ENCODE measurements at places on chromosomes 16 and 17.

DNA sequence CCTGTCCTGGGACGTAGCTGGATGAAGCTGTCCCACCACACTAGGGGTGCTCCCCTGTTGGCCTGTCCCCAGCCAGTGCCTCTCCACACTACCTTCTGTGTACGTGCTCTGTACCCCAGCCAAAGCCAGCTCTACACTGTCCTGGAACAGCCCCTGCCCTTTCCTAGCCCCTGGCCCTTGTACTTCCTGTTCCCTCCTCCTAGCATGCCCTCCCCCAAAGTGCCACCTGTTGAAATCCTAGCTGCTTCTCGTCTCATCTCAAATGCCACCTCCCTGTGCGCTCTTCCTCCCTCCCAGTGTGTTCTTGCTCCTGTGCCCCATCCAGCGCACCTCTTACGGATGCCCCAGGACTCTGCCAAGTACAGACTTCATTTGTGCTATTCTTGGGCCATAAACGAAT lies 33.5 kb downstream of the IRX3 start:
- DNase-seq: no peak

GRCh38 chr17:7312432-7313087 lies 2.6 kb downstream of the GPS2 start:
- DNase-seq: no peak

DNA sequence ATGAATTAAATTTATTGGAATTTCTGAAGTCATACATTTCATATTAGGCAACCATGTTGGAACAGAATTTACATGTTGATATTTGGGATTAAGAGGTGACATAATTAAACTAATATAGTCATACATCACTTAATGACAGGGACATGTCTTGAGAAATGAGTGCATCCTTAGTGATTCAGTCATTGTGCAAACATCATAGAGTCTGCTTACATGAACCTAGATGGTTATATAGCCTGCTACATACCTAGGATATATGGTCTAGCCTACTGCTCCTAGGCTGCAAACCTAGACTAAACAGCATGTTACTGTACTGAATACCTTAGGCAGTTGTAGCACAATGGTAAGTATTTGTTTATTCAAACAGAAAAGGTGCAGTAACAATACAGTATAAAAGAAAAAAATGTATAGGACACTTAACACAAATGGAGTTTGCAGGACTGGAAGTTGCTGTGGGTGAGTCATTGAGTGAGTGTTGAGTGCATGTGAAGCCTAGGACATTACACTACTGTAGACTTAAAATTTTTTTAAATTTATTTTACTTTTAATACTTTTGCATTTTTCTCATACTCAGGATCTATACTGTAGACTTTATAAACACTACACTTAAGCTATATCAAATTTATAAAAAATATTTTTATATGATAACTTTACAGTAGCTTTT lies 85.6 kb downstream of the OMG start:
- no peak for DNase-seq

DNA sequence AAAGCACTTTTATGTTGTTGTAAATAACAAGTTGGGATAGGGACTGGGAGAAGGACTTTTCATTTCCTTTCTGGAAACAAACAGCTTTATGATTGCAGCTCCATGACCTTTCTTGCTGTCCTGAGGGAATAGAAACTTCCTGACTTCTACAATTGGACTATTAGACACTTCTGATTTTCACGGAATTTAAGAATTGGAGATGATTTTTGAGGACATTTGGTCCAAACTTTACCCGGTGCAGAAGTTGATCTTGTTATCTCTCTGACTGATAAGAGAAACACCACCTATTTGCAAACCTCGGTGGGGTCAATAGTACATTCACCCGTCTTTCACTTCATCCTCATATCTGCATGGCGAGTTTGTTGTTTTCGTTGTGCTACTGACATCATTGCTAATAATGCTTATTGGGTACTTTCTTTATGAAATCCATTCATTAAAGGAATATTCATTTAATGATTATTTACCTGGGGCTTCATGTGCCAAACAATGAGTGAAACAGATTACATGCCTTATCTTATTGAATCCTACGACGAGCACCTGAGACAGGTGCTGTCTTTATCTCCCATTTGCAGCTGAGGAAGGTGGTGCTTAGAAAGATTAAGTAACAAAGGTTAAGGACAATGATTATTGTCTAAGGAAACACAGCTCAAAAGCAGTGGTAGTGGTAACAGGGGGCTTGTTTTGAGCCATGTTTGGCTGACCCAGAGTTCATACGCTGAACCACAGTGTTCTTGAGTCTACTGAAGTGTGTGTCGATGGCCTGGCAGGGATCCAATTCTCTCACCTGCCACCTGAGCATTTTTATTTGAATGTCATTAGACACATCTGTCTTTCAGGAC lies 176.9 kb upstream of the FAM20A start:
- DNase-seq: no peak

DNA sequence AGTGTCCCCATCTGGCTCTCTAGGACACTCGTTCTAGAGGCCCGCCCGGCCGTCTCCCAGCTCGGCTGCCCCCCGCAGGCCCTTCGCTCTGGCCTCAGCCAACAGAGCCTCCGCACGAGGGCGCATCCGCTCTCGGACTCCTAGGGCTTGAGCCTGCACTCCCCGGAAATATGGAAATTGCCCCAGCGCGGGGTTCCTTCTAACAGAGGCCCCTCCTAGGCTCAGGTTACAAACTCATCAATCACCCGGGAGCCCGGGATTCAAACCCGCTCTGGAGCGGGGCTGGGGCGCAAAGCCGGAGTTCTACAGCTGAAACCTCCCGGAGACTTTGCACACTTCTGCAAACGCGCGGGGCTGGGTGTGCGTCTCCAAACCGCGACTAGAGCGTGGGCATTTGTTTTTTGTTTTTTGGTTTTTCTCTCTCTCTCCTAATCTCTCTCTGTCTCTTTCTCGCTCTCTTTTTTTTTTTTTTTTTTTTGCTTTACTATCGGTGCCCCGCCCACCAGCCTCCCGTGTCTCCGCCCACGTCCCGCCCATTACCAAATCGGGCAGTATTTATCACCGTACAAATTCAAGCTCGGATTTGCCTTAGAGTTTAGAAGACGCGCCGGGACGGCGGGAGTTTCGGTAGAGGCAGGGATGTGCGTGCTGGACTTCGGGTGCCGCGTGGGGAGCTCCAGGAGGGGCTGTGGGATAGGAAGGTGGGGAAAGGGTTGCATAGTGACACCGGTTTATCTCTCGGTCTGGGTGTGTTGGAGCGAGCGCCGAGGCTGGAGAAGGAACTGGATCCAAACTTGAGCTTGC lies 2.4 kb upstream of the FOXL1 start:
- peak; percentile 76 for DNase-seq

GRCh38 chr16:62648256-62648655 lies 612.0 kb upstream of the CDH8 start:
- DNase-seq: no peak

GRCh38 chr16:89298623-89299225 lies 81.2 kb downstream of the ZNF778 start:
- no peak for DNase-seq

- peak; percentile 16 for DNase-seq
Measured at GRCh38 chr16:21194771-21195301, 16.5 kb downstream of the ZP2 start.

DNA sequence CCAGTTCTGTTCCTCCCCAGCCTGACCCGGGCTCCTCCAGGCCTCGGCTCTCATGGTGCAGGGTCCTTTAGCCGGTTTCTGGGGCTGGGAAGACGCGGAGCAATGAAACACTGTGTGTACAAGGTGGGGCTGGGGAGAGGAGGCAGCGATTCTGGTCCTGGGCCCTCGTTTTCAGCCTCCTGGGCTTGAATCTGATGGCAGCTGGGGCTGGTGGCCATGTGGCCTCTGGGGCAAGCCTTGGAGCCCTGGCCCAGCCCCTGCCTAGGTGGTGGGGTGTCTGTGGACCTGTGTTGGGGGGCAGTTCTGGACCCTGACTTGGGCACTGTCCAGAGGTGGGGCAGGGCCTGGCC lies 4.1 kb downstream of the FOXJ1 start:
- DNase-seq: no peak

GRCh38 chr16:90018297-90018651 lies 982 bp downstream of the DBNDD1 start:
- DNase-seq: no peak

DNA sequence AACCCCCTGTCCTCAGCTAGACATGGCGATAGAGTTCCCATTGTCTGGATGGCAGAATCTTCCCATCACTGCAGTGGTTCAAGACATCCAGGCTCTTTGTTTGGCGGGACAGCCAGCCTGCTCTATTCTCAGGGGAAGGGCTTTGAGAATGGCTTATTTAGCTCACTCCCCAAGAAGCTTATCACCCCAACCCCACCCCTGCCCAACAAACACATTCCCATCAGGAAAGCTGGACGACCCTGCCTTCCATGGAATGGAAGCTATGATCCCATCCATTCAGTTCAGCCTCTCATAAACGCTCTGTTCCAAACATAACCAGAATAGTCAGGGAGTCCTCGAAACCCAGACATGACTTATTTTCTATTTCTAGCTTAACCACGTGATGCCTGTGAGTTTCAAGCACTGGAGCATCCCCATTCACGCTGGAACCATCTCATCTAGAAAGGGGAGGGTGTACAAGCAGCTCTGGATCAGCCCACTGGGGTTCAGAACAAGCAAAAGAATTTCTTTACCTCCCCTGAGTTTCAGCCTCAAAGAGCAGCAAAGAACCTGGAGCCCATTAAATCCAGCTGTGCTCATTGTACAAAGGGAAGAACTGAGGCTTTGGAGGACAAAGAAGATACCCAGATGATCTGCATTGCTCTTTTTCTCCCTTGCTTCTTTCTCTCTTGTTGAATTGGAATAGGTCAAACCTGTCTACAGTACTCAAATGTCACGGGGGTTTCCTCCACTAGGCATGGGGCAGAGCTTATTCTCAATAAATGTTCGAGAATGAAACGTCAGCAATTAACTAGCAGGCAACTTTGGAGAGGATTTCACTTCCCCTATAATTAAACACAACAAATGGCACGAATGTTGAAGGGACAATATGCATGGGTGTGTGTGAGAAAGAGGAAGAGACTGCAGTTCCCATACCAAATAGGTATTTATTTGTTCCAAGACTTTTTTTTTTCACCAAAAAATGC lies 93.1 kb downstream of the XYLT1 start:
- peak; percentile 58 for DNase-seq

DNA sequence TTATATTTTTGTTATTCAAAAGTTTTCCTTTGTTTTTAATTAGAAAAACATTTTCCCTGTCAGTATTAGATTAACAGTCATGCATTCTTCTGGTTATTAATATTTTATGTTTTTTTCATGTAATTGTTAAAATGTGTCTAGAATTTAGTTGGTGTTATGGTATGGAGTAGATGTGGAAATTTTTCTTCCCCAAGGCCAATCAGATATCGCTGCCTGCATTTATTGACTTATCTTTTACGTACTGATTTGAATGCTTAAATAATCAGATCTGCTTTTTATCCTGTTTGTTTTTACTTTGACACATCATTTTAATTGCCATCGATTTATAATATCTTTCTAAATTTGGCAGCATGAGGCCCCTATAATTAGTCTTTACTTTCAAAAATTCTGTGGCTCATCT lies 13.6 kb downstream of the FTO start:
- no peak for DNase-seq

GRCh38 chr17:71085238-71086033 lies 916.1 kb downstream of the KCNJ2 start:
- DNase-seq: no peak

GRCh38 chr17:42071810-42072209 lies 21.4 kb upstream of the C17orf113 start:
- DNase-seq: no peak

DNA sequence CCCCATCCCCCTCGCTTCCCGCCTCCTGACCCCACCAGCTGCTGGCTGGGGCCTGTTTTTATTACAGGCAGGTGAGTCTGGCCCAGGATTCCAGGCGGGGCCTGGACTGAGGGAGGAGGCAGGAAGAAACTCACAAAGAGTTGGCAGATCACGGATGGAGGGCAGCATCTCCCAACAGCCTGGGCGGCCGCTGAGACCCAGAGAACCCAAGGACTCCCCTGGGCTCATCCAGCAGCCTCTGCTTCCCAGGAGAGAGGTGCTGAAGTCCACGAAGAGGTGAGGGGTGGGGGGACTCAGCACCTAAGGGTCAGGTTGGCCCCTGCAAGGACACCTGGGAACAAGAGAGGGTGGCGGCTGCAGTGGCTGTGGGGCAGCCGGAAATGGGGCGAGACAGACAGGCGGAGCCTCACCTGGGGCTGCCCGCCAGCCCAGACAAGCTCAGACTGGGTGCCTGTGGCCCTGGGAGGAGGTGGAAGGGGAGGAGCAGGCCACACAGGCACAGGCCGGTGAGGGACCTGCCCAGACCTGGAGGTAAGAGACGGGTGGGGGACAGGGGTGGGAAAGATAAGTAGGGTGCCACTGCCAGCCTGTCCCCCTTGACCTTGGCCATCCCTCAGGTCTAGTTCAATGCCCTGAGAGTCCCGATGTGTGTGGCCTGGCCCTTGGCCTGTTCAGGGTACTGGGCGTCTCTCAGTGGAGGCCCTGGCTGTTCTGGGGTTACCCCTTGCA lies 8.7 kb upstream of the ADGRG1 start:
- DNase-seq: no peak

- peak; percentile 90 for DNase-seq
Measured at GRCh38 chr16:11639925-11640899, 28.0 kb upstream of the SNN start.

DNA sequence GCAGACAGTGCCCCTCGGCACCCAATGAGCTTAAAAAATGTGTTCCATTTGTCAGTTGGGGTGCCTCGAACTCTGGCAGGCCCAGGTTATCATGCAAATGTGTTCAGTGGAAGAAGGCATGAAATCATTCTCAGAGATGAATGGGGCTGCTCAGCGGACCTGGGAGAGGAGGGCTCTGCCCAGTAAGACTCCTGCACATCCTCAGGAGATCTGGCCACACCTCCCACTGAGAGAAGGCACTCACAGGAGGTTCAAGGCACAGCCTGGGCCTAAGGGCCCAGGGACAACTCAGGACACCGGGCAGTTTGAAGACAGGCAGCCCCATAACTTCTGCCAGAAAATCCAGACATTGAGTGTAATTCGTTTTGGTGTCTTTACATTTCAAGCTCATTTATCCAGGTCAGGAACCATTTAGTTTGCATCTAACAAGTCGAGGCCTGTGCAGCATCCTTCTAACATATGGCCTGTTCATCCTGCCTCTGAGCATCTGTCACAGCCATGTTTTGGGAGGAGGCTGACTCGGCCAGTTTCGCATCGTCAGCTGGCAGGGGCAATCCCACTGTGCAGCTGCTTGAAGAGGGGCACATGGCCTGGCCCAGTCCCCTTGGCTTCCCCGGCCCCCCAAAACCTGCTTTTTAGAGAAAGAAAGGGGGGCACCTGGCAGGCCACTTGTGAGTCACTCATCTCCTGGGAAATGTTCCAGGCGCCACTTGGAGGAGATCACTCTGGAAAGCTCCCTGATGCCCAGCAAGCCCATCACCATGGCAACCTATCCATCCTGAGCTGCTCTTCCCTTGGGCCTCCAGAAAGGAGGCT lies 31.2 kb upstream of the BCAR1 start:
- no peak for DNase-seq
